ENCODE measurements at places on chromosomes 7 and 10. TPM values are rescaled to one million over a fixed set of nuclear protein-coding genes. Genes with fewer than 3 reads are reported as not detected.

Gene SKIDA1
- total RNA-seq: 0.91 TPM

Gene FKBP6
- total RNA-seq: not detected

Gene RADIL
- total RNA-seq: 39.8 TPM

Gene AKR1E2
- total RNA-seq: 8.0 TPM

Gene ATXN7L1
- total RNA-seq: 12.3 TPM

- H3K27ac ChIP-seq: no peak overlapping the region
- no peaks in the 10 kb centered on the region for H3K36me3 ChIP-seq
- no peaks in the 10 kb centered on the region for H3K4me1 ChIP-seq
- no peak overlapping the region for H3K4me3 ChIP-seq
These were observed 225.5 kb upstream of the NFE2L3 start for GRCh38 chr7:25926451-25926850.

DNA sequence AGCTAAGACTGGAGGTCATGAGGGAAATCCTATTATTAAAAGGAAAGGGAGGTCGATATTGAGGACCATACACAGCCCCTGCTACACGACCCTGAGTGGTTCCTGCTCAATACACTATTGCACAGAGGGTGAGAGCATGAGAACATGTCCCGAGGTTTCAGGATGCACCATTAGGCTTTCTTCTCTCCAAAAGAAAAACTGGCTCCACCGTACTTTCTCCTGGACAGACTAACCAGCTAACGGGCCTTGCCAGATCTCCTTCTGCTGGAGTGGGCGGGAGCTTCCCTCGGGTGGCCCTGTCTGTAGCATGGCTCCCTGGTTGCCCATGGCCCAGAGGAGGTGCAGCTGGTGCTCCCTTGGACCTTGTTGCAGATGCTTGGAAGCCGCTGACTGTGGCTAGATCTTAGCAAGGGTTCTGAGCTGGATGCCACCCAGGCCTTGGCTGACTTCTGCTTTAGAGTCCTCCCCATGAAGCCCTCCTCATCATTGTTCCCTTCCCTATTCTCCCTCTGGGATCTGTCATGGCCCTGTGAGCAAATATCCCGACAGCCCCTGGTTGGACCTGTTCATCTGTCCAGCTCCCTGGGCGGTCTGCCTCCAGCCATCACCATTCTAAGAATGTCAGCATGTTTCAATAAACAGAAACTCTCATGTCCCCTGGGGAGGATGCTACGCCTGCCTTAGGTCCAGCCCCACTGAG, 52.9 kb upstream of the SHH start:
- no peak overlapping the region for H3K27ac ChIP-seq
- DNase-seq: no peak
- no peaks in the 10 kb centered on the region for H3K27me3 ChIP-seq

DNA sequence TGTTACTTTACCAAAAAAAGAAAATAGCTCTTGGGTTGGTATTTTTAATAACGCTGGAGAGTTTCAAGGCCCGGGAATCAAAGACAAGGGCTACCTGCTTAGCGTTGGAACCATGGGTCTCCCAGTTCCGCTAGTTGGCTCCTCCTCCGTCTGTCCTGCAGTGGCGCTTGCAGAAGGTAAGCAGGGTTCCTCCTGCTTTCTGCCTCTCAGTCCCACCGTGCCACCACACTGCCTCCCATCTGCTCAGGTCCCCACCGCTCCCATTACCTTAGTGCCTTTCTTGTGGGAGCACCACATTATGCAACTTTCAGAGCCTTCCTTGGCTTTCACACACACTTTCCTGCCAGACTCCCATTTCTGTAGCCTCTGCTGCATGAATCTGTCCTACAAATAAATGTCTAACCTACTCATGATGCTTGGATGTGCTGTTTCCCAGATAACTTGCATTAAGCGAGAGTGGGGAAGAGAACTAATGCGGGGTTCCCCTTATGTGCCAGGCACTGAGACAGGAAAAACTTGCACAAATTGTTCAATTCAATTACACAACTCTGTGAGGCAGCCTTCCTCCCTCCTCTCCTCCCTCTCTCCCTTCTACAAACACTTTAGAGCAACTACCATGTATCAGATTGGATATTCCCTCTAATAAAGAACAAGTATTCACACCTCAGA, 124.5 kb downstream of the AOAH start:
- no peak for DNase-seq
- H3K27ac ChIP-seq: peak overlapping the region; percentile 37
- no peak overlapping the region for H3K4me3 ChIP-seq
- H3K27me3 ChIP-seq: no peaks in the 10 kb centered on the region
- H3K4me1 ChIP-seq: peaks cover 11% of the 10 kb centered on the region
- no peaks in the 10 kb centered on the region for H3K36me3 ChIP-seq

GRCh38 chr7:28774261-28774988, 183.7 kb downstream of the TRIL start:
- H3K27me3 ChIP-seq: no peaks in the 10 kb centered on the region
- H3K4me1 ChIP-seq: no peaks in the 10 kb centered on the region
- DNase-seq: no peak
- H3K27ac ChIP-seq: no peak overlapping the region
- no peaks in the 10 kb centered on the region for H3K36me3 ChIP-seq
- H3K4me3 ChIP-seq: no peak overlapping the region

GRCh38 chr7:48078470-48078869, 10.6 kb upstream of the UPP1 start:
- no peak overlapping the region for H3K27ac ChIP-seq
- no peaks in the 10 kb centered on the region for H3K27me3 ChIP-seq
- H3K36me3 ChIP-seq: no peaks in the 10 kb centered on the region
- H3K4me3 ChIP-seq: no peak overlapping the region

- no peak overlapping the region for H3K27ac ChIP-seq
- no peaks in the 10 kb centered on the region for H3K27me3 ChIP-seq
- H3K4me3 ChIP-seq: no peak overlapping the region
- H3K4me1 ChIP-seq: no peaks in the 10 kb centered on the region
- no peaks in the 10 kb centered on the region for H3K36me3 ChIP-seq
- DNase-seq: no peak
These were observed 105.8 kb downstream of the BMPER start for GRCh38 chr7:34011017-34011695.

DNA sequence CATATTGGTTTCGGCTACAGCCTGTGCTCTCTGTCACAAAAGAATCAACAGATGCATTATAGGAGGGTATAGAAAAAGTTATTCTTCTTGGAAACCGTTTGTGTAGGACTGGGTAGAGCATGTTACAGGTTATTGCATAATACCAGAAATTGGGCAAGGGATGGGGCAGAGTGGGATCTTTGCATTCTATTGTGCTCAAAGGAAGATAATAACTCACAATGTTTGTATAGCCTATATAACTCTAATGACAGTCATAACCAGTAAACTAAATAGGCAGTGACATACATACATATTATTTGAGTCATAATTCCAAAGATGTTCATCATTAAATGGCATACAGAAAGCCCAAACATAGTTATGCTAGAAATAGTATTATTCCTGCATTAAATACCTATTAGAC, 179.7 kb downstream of the XPNPEP1 start:
- no peak overlapping the region for H3K4me3 ChIP-seq
- no peaks in the 10 kb centered on the region for H3K4me1 ChIP-seq
- H3K27ac ChIP-seq: no peak overlapping the region
- no peaks in the 10 kb centered on the region for H3K36me3 ChIP-seq
- no peaks in the 10 kb centered on the region for H3K27me3 ChIP-seq

DNA sequence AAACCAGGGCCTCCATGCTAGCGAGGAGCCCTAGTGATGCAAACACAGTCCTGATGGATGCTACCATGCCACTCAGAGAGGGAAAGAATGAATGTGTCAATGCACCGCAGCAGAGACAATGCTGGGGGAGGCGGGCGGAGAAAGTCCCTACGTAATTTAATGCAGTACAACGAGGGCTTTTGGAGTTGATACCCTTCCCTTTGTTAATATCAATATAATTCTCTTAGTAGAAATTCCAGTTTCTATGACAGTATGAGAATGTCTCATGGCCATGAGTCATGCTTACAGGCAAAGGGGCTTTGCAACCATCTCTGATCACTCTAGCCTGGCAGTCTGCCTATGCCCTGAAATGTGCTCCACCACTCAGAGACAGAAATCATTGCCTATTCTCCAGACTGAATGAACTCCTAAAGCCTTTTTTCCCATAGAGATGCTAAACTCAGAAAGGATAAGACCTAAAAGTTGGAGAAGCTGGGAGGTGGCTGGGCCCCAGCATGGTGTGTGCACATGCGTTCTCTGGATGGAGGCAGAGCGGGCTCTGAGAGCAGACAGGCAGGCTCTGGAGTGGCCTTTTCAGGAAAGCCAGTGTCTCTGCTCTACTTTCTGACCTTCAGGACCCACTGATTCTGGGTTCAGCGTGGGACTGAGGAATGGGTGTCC, 20.3 kb upstream of the GIMAP2 start:
- H3K4me3 ChIP-seq: no peak overlapping the region
- DNase-seq: no peak
- H3K27me3 ChIP-seq: no peaks in the 10 kb centered on the region
- no peaks in the 10 kb centered on the region for H3K36me3 ChIP-seq
- peak overlapping the region; percentile 67 for H3K27ac ChIP-seq

Measured in upper lobe of left lung (tissue), 6 donors.